ENCODE measurements at places on chromosomes 1 and 21.

DNA sequence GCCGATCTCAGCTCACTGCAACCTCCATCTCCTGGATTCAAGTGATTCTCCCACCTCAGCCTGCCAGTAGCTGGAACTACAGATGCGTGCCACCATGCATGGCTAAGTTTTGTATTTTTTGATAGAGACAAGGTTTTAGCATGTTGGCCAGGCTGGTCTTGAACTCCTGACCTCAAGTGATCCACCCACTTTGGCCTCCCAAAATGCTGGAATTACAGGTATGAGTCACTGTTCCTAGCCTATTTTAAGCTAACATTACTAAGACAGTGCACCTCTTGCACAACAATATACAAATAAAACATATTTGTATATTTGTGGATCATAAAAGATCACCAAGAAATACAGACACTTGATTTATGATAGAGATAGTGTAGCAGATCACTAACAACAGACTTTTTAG is 139.1 kb downstream of the DUSP10 start:
- DNase-seq, result peak; percentile 14

DNA sequence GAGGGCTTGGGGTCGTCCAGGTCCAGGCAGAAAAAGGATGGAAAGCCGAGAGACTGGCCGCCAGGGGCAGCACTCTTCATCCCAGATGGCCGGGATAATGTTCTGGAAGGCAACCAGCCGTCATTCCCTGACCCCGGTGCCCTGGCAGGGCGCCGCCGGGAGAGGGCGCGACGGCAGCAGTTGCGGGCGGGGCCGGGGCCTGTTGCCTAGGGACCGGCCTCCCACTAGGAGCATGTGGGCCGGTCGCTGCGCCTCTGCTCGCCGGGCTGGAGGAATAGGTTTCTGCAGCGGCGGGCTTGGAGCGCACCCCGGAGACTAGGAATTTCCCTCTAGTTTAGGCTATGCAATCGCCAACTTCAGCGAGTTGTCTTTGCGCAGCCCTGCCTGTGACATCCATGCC is 11.0 kb downstream of the DMRTB1 start:
- DNase-seq, result peak; percentile 69

DNA sequence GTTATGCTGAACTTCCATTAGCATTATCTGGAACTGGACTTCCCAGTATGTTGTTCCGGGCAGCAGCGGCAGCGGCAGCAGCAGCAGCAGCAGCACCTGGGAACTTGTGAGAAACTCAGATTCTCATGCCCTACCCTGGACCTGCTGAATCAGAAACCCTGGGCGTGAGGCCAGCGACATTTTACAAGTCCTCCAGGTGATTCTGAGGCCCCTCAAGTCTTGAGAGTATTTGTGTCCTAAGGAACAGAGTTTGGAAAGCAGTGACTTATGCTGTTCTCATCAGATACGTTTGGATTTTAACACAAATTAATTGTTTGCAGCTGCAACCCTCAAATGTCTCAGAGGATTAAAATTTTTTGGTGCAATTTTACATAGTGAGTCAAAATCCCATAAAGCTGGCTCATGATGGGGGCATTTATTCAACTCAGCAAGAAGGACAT is 157.2 kb upstream of the KAZN start:
- peak; percentile 95 for DNase-seq

DNA sequence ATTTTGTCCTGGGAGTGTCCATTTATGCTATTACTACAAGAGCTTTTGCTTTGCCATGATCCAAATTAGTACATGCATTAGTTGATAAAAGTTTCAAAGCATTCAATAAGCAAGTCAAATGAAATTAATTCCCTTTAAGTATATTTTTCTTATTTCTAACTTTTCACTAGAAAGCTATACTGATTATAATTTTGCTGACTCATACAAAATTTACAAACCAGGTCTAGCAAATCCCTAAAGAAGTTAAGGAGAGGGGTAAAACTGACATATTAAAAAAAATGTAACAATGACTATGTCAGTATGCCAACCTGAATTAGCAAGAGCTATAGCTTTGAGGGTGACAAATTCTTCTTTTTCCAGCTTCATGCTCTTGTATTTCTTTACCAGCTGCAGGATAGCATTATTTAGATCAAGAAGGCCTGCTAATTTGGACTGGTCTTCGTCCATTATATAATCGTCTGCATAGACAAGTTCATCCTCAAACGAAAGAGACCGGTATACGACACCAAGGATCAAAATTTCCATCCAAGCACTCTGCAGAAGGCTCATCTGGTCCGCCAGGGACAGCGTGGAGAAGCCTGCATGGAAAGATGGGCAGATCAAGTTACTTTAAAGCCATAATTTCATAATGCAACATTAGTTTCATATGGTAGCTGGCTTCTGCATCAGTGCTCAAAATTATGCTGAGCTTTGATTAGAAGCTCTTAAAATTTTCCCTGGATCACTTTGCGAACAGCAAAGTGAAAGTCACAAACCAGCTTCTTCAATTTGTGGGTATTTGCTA is 95.8 kb upstream of the USH2A start:
- no peak for DNase-seq

GRCh38 chr1:166915941-166916340 is 39.9 kb upstream of the TADA1 start:
- DNase-seq, result peak; percentile 37

DNA sequence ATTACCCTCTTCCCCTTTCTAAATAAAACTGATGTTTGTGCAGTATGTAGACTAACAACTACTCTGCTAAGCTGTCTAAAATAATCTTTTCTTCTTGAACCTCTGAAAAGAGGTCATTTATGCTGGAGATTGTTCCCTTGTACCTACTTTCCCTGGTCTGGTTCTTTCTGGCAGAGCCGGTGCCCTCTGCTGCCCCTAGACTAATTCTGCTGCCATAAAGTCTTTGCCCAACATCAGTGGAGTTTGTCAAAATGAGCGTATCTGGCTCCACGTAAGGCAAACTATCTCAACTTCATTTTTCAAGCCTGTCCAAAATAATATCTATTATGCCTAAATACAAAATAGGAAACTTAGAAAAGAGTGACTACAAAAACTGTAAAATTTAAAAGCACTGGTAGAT is 30.9 kb upstream of the ANGPTL7 start:
- DNase-seq, result no peak

DNA sequence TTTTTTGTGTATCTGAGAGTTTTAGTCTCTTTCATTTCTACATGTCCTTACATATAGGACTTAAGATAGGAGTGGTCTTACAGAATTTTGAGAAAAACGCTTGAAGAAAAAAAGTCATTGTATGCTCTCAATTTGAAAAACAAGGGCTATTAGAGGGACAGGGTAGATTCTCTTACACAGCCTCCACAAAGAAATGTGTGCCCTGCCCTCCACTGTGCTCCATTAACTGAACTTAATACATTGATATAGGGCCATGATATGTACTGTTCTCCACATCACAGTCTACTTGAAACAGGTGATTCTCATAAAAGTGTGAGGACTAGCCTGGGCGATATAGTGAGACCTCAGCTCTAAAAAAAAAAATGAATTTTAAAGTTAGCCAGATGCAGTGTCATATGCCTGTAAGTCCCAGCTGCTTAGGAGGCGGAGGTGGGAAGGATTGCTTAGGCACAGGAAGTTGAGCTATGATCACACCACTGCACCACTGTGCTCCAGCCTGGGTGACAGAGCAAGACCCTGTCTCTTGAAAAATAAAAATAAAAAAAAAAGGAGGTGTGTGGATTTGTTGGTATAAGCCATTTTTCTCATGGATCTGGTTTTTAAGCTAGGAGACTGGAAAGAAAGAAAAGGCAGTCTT is 77.0 kb downstream of the HMCN1 start:
- DNase-seq, result no peak

DNA sequence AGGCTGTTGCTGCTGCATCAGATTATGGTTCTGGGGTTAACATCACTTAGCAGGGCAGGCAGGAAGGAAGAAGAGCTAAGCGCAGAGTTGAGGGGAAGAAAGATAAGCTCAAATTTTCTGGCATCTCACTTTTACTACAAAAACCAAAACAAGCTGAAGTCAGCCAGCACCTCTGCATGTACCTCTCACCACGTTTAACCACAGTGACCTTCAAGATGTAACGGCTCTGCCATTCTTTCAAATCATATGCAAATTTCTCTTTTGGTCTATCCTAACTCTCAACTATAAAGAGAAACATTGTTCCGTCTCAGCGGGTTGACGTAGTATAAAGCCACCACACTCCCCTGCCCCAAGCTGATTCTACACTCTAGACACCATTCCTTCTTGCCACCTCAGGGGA is 154.4 kb downstream of the OMA1 start:
- no peak for DNase-seq

DNA sequence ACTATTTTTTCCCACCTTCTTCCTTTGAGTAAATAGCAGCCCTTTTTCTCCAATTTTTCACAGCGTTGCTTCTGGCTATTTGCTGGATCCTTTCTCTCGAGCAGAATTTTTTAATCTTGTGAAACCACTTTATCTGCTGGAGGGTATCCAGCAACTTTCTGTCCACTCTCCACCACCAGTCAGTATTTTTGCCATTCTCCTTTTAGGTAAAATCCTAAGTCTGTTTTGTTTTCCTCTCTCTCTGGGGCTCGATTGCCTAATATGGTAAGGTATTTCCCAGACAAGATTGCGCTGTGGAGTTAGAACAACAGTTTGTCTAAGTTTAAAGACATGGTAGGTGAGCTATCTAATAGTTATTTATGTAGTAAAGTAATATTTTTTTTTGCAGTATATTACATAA is 156.9 kb downstream of the PPP1R12B start:
- peak; percentile 81 for DNase-seq

GRCh38 chr1:209265301-209265700 is 318.2 kb upstream of the CAMK1G start:
- DNase-seq, result no peak

DNA sequence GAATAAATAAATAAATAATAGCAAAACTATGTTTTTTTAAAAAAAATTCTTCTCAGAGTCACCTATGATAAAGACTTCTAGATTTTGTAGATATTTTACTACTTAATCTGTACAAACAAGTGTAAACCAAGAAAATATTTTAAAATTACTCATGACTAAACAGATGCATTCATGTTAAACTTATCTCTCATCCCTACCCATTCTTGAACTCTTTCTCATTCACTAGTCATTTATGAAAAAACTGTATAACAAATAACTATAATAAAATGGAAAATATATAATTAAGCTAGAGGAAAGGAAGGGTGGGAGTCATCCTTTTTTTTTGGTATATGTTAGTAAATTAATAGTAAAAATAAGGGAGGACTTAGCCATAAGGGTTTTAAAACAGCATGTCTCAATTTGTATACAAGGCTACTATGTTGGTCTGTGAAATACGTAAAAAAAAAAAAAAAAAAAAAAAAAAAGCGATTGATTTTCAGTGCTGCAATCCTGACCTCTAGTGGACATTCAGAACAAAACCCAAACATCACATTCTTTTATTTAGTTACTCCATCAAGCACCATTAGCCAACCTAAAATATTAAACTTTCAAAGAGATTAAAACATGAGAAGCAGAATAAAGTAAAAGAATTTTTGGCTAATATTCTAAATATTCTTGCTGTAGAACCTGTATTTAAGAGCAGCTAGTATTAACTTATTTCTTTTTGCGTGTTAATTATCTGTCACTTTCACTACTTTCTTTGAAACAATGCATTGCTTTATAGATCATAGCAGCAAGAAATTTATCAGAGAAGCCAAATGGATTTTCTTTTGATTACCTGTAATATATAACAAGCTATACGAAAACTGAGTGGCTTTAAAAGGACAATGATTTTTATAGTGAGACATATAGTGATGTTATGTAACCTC is 255.8 kb upstream of the CACYBP start:
- peak; percentile 40 for DNase-seq

GRCh38 chr1:14067036-14067435 is 367.0 kb downstream of the PRDM2 start:
- DNase-seq, result no peak

DNA sequence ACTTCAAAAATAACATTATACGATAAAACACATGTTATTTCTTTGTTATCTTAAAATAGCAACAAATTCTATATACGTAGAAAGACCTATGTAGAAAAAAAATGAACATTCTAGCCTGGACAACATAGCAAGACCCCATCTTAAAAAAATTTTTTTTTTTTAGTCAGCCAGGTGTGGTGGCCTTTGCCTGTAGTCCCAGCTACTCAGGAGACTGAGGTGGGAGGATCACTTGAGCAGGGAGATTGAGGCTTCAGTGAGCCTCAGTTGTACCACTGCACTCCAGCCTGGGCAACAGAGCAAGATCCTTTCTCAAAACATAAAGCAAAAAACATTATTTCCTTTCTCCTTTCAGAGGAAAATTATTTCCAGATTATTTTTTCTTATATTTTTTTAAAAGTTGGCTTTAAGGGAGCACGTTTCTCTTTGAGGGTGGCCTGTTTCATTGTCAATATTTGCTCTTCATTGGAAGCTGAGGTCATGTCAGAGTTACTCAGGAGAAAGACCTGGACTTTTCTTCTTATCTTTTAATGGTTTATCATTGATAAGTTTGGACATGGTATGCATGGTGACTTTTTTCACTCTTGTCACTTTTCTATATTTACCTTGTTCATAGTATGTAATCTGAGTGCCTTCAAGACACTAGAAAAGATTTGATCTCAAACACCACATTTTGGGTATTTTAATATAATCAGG is 32.0 kb downstream of the NFIA start:
- DNase-seq, result no peak

GRCh38 chr1:117964290-117965038 is 34.9 kb downstream of the WDR3 start:
- peak; percentile 3 for DNase-seq

DNA sequence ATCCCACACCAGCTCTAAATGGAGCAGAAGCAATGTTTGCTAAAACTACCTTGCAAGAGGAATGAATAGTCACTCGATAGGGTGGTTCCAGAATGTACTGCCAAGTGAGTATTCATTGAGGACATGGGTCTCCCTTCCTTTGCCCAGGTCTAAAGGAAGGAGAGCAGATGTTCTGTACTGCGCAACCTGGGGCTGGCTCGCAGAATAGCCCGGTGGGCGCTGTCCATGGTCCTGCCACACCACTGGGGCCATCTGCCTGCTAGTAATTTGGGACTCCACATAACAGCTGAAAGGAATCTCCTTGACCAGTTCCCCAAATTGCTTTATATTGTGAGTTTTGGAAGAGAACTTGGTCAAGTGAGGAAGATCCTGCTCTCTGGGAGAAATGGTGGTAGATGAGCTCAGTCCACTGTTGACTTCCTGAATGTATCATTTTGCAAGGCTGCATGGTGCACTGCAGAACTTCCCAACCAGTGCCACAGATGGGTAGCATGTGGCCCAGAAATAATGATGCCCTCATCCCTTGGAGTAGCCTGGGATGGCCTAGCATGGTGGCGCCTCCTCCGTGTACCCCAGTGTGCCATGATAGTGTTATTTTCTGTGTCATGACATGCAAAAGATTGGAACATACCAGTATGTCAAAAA is 5.7 kb downstream of the SLC6A17 start:
- peak; percentile 51 for DNase-seq

Measured in fibroblast of skin of right quadriceps (primary cell).